ENCODE measurements at places on chromosomes 3 and 15.

- DNase-seq, result no peak
Measured at GRCh38 chr15:69798481-69799250, 299.1 kb downstream of the TLE3 start.

GRCh38 chr3:124210899-124211298 lies 219.0 kb upstream of the ROPN1 start:
- DNase-seq, result no peak

- no peak for DNase-seq
Measured at GRCh38 chr3:32951410-32951811, at the start of gene CCR4. CCR4 (plus strand) TSS chr3:32951644; CDS start chr3:32953423, 1,779 bp downstream.

- no peak for DNase-seq
Measured at GRCh38 chr3:28799084-28799483, 450.5 kb upstream of the AZI2 start.

DNA sequence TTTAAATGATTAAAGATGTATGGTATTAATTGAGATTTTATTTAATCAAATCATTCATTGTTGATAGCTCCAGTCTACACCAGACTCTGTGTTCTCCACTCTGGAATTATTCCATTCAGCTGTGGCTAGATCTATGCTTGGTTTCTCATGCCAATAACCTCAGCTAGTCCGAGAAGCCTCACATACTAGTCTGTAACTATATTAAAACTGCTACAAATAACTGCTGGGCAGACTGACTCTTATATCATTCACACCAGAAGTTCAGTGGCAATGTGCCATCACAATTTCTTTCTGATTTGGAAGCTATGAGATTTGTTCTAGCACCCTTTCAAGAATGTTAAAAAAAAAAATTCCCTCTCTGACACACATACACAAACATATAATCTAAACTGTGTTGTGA lies 947.3 kb downstream of the ROBO1 start:
- no peak for DNase-seq

- DNase-seq, result peak; percentile 87
Measured at GRCh38 chr3:62188681-62189375, 184.5 kb downstream of the FEZF2 start.
